Naive B cell (primary cell): ENCODE measurements at places on chromosomes 7 and 10.

GRCh38 chr10:69327463-69328379, 49.4 kb downstream of the HK1 start:
- DNase-seq: peak; percentile 60

GRCh38 chr10:105145711-105146110, 504.6 kb downstream of the SORCS3 start:
- no peak for DNase-seq

GRCh38 chr10:24777196-24777595, 53.5 kb upstream of the ARHGAP21 start:
- no peak for DNase-seq

DNA sequence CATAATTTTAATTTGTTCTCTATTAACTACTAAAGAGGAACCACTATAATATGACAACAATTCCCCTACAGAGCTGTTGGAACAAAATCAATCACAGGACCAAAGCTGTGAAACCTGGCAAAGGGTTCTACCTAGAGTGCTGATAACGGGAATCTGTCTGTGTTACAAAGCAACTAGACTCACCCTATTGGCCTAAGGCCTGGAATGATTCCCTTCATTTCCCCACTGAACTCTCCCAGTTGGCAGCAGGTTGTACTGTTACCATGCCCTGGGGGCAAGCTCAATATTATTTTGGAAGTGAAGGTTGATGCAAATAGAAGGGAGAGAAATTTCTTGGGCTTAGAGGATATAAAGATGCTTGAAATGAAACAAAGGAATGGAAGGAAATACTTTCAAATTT, 81.8 kb downstream of the SEMA3A start:
- no peak for DNase-seq

DNA sequence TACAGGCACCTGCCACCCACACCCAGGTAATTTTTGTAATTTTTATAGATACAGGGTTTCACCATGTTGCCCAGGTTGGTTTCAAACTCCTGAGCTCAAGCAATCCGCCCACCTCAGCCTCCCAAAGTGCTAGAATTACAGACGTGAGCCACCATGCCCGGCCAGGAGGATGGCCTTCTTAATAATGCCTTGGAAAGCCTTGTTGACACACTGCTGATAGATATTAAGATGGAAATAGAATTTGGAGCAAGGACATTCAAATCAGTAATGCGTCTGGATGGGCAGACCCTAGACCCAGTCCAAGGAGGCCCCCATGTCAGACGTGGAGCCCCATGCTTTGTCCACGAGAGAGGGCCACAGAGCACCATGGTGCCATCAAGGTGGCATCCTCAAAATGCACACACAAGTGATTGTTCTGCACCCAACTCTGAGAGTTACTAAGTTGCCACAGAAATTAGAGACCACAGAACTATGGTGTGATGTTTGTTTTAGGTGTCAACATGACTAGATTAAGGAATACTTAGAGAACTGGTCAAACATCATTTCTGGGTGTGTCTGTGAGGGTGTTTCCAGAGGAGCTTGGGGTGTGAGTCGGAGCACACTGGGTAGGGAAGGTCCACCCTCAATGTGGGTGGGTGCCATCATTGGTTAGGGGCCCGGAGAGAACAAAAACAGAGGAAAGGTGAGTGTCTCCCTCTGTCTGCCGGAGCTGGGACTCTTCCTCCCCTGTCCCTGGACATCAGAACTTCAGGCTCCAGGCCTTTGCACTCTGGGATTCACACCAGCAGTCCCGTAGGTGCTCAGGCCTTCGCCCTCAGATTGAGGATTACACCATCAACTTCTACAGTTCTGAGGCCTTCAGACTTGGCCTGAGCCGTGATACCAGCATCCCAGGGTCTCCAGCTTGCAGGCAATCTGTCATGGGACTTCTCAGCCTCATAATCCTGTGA, 34.5 kb downstream of the EBF3 start:
- no peak for DNase-seq

GRCh38 chr7:111045449-111045848, 45.5 kb upstream of the LRRN3 start:
- no peak for DNase-seq

GRCh38 chr7:27097686-27098577, 2.1 kb upstream of the HOXA1 start:
- DNase-seq: no peak

- DNase-seq: no peak
Measured at GRCh38 chr7:39735903-39736302, 112.5 kb downstream of the RALA start.

DNA sequence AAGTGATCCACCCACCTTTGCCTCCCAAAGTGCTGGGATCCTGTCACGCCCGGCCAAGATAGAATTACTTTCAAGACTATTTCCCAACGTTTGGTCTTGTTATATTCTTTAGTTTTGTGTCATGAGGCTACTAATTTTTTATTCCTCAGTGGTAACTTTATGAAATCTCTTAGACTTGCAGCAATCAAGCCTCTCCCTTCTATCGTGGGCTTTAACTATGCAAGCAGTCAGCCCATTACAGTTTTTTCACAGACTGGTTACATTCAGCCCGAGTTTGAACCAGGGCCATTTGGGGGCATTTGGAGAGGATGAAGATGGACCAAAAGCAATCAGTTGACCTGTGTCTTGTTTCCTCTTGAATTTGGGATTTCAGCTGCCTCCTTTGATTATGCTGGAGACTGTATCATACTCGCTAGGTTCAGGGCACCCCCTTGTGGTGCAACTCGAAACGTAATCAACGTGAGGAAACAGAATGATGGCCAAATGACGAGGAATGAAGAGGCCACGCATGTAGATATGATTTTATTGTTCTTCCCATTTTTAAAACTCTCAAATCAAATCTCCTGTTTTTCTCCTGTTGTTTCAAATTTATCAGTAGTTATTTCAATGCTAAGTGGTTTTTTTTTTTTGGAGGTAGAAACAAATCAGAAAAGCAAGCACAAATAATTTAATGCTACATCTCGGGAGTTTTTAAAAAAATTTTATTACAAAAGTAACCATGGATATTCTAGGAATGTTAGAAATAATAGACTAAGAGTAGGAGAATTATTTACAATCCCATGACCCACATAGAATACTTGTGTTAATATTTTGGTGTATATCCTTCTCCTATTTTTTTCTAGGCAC, 151.6 kb downstream of the KIAA1217 start:
- no peak for DNase-seq

GRCh38 chr7:127514499-127514898, 70.9 kb downstream of the GCC1 start:
- no peak for DNase-seq

DNA sequence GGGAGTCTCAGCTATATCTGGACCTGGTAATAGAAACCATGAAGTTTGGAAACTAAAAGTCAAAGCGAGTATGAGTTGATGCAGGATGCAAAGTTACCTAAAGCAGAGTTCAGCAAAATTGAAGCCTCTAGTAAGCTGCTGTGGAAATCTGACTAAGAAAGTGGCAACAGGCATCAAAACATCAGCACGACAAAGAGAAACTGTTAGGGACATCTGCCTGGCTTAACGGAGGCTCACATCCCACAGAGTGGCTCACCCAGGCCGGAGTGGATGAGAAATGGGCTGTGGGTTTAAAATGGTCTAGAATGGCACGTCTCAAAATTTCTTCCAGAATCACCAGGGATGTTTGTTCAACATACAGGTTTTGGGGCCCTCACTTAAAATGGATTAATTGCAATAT, 164.1 kb upstream of the NPY start:
- no peak for DNase-seq

DNA sequence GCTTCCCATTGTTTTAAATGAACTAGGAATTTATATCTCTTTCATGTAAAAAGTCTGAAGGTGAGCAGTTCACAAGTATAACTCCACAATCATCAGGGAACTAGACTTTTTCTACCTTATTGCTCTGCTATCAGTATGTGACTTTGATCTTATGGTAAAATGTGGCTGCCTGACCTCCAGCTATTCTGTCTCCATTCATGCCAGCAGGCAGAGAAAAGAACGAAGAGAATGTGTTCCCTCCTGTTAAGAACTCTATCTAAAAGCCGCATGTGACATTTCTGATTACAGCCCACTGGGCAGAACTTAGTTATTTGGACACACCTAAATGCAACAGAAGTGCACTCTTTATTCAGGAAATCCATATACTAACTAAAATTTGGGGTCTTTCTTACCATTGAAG, 102.8 kb upstream of the MBL2 start:
- DNase-seq: no peak

- DNase-seq: no peak
Measured at GRCh38 chr7:151232917-151233701, 826 bp downstream of the CHPF2 start.

- no peak for DNase-seq
Measured at GRCh38 chr7:23486002-23486773, 15.9 kb upstream of the IGF2BP3 start.

- no peak for DNase-seq
Measured at GRCh38 chr10:77189075-77189474, 448.5 kb downstream of the KCNMA1 start.

GRCh38 chr7:20330928-20331909, 519 bp downstream of the ITGB8 start:
- peak; percentile 50 for DNase-seq

DNA sequence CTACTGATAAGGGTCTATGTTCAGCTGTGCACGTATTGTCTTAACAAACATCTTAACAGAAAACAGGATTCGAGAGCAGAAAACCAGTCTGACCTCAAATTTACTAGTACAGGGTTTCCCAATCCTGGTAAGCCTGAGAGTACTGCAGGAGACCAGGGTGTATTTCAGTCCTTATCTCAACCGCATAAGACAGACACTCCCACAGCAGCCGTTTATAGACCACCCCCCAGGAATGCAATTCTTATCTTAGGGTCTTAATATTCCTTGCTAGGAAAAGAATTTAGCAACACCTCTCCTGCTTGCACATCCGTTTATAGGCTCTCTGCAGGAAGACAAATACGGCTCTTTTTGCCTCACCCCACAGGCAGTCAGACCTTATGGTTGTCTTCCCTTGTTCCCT, 277.3 kb downstream of the SDK1 start:
- DNase-seq: no peak

- peak; percentile 74 for DNase-seq
Measured at GRCh38 chr7:20114468-20114867, 102.7 kb downstream of the MACC1 start.

GRCh38 chr10:121112579-121113384, 261.6 kb downstream of the WDR11 start:
- no peak for DNase-seq

GRCh38 chr7:50475340-50475739, 25.2 kb upstream of the FIGNL1 start:
- no peak for DNase-seq

DNA sequence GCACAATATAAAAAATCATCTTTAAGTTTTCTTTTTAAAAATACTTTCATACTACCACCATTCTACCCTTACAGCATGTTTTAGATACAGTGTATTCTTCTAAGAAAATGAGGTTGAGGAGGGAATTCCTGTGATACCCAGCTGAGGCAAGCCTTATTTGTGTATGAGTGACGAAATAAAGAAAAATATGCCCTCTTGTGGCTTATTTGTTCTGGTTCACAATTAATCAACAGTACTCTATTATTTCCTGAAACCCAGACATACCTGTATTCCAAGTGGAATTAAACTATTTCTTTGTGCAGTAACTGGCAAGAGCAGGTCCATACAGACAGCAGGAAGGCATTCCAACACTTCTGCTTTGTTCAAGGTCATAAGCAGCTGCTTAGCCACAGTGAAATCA, 4.5 kb upstream of the SEMA3D start:
- DNase-seq: no peak

- DNase-seq: no peak
Measured at GRCh38 chr10:49287689-49288340, 11.2 kb upstream of the C10orf71 start.

- DNase-seq: no peak
Measured at GRCh38 chr10:12491491-12491890, 142.1 kb downstream of the CAMK1D start.

DNA sequence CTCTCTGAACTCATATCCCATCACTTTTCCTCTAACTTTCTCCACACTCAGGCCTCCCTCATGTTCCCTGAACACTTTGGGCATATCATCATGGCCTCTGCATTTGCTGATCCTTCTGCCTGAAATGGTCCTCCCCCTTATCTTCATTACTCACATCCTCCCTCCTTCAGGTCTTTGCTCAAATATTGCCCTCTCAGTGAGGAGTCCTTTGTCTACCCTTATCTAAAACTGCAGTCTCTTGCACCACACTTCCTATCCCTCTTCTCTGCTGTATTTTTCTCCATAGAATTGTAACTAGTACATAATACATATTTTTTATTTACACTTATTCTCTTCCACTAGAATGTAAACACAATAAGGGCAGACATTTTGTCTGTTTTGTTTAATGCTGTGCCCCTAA, 41.7 kb downstream of the DNAJC1 start:
- no peak for DNase-seq

DNA sequence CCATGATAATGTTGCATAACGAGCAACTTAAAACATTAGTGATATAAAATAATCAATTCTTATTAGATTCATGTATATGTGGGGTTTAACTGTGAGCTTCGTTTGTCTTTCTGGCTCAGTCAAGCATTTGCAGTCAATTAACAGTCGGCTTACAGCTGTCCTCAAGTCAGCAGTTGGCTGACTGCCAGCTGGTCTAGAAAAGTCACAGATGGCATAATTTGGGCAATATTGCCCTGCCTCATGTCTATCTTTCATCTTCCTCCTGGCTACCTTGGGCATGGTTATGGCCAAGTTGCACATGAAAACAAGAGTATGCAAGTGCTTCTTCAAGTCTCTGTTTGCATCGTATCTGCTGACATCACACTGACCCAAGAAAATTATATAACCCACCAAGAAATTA, 186.1 kb upstream of the ZWINT start:
- DNase-seq: no peak

- DNase-seq: peak; percentile 80
Measured at GRCh38 chr10:96287392-96288105, 16.2 kb upstream of the BLNK start.

DNA sequence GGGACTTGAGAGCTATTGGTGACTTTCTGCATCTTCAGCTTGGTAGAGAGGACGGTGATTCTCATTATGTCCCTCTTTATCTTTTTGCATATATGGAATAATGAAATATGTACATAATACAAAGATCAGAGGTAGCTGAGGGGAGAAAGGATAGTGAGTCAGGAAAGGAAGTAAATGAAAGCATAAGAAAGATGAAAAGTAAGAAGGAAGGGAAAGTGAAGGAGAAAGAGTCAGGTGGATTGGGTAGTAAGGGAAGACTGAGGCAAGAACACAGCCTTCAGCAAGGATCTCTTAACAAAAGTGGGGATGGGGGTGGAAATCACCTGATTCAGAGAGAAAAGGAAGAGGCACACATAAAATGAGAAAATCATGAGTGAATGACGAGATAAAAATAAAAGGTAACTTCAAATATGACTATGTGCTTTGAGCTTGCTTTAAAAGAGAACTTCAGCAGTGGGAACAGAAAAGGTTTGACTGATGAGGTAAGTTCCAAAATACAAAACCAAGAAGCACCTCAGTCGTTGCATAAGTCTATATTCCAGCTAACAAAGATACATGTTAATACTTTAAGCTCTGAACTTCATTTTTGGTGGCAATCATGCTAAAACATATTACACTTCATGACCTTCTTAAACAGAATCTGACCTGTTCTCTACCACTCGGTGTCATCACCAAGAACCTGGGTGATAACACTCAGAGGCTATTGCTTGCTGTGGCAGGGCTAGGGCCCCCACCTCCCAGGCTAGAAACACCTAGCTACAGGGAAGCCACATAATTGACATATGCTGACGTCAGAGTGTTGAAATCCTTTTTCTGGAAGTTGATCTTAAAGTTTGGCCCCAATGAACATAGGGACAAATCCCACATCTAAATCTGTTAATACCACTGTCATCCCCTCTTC, 32.9 kb downstream of the NRCAM start:
- no peak for DNase-seq

GRCh38 chr7:107951896-107952295, 51.1 kb downstream of the LAMB1 start:
- DNase-seq: no peak
